ENCODE measurements at places on chromosomes 12 and 14. TPM values are rescaled to one million over a fixed set of nuclear protein-coding genes. Genes with fewer than 3 reads are reported as not detected.

Gene SYCP3
- total RNA-seq, result not detected

Gene OR6C2
- total RNA-seq, result not detected

Gene PTGER2
- 2.7 TPM for total RNA-seq

Gene PRB3
- not detected for total RNA-seq

Gene LAG3
- total RNA-seq, result 1.4 TPM

Gene GRIN2B
- 3.9 TPM for total RNA-seq

Gene ANG
- total RNA-seq, result 10.2 TPM

Gene COPZ1
- 296 TPM for total RNA-seq

Gene TMEM233
- total RNA-seq, result 0.18 TPM

Gene TEX22
- total RNA-seq, result 0.20 TPM

Gene NEUROD4
- total RNA-seq, result not detected

Gene IFNG-AS1
- not detected for total RNA-seq

Gene C1RL
- 15.7 TPM for total RNA-seq

Gene FGF23
- total RNA-seq, result not detected

Gene DIO2
- 2.9 TPM for total RNA-seq

Gene TIGAR
- total RNA-seq, result 46.2 TPM

Gene RNASE12
- total RNA-seq, result not detected

Gene SP1
- total RNA-seq, result 19.6 TPM

Gene CATSPERB
- total RNA-seq, result not detected

Gene CACNB3
- 37.0 TPM for total RNA-seq

Gene OVCH1
- total RNA-seq, result not detected

Gene ADGRD1
- 0.38 TPM for total RNA-seq

Gene THTPA
- total RNA-seq, result 12.6 TPM

Gene CABP1
- 0.26 TPM for total RNA-seq

Gene KCNA1
- total RNA-seq, result not detected

Gene STX2
- 26.0 TPM for total RNA-seq

Gene SLC6A12
- 1.3 TPM for total RNA-seq

Gene ADSS1
- total RNA-seq, result 6.4 TPM

Gene TBX3
- 38.2 TPM for total RNA-seq

Gene DCN
- not detected for total RNA-seq

Gene HAL
- total RNA-seq, result 0.58 TPM

Measured in A549 treated with Mapracorat at 1 μM for 4 hours (cell line).